ENCODE measurements at places on chromosomes 16 and 17.

- peak; percentile 29 for DNase-seq
These were observed 300.9 kb downstream of the C16orf95 start for GRCh38 chr16:87016046-87017035.

DNA sequence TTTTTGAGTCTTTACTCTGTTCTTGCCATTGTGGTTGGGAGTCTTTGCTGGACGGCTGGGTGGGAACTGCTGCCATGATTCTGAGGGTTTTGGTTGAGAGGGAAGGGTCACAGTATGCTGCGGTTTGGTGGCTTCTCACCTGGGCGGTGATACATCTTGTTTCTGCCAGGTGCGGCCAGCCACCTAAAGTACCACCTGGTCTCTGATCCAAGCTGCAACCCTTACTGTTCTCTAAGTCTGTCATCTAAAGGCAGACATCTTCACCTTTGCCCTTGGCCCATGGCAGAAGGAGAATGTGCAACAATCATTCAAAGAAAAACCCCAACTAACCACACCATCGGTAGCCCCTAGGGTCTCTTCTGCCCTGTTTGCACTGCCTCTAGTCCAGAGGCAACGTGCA lies 19.6 kb upstream of the MPO start:
- DNase-seq, result no peak

GRCh38 chr17:8020776-8021564 lies 17.9 kb upstream of the ALOX15B start:
- DNase-seq, result no peak

DNA sequence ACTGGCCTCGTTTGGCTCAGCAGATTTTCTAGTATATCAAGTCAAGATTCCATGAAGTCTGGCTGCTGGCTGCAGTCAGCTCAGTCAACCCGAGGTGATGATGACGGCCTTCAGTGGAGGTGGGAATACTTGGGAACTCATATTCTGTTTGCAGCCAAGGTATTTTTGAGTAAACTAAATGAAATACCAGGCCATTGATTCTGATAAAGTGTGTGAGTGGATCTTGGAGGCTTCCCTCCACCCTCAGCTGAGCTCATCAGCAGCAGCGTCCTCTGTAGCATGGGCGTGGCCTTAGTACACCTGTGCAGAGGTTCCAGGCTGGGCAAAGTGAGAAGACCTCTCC lies 22.0 kb upstream of the TACO1 start:
- DNase-seq, result no peak

GRCh38 chr16:72517154-72517553 lies 345.2 kb upstream of the PMFBP1 start:
- no peak for DNase-seq

- DNase-seq, result no peak
These were observed 30.6 kb downstream of the METRNL start for GRCh38 chr17:83109793-83110645.

DNA sequence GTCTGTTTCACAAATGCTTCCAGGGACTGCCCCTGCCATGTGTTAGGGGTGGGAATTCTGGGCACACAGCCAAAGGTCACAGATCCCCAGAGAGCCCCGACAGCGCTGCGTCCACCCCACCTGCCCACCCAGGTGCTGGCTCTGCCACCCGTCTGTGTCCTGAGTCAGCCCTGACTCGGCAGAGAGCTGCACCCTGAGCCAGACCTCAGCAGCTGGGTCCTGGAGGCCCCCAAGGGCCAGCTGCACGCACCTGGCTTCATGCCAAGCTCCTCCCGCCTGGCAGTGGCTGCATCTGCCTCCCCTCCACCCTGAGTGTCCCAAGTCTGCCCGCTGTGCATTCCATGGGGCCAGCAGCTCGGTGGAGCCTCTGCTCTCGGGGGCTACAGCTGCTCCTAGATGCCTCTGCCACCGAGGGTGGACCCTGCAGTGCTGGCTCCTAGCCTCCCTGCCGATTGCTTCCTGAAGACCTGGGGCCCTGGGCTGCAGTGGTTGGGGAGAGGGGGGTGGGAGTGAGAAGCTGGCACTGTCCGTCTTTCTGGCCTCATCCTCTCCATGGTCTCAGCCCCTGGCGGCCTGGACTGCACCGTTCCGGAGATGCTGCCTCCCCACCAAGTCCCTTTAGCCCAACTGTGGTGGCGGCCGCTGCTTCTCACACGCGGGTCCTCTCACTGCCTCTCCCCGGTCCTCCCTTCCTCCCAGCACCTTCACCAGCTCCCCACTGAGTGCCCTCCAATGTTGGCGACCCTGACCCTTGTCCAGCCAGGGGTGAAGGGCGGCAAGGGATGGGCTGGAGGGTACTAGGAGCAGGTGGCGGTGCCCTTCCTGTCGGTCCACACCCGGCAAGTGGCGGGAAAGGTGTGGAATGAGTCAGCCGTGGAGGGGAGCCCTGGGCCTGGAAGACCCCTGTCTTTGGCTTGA lies 3.0 kb downstream of the SECTM1 start:
- DNase-seq, result no peak

DNA sequence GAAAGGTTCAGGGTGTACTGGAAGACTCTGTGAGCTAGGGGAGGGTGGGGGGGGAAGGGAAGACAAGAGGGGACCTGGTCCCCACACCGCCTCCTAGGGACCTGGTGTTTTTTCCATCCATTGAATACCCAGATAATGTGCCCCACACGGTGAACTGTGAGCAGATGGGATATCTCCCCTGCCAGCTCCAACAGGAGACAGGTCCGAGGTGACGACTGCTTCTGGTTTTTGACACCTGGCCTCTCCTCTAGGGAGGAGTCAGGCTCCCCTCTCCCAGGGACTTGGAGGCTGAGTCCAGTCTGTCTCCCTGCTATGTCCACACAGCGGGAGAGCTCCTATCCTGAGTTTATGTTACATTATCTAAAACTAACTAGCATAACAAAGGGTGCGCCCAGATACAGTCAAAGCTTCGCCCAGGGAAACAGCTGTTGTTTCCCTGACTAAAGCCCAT lies 1.8 kb downstream of the MARVELD3 start:
- DNase-seq, result no peak
